HT-29 (cell line): ENCODE measurements at places on chromosomes 6 and 20. TPM values are rescaled to one million over a fixed set of nuclear protein-coding genes. Genes with fewer than 3 reads are reported as not detected.

Gene RALY
- 290 and 301 TPM in 2 replicates for total RNA-seq

DNA sequence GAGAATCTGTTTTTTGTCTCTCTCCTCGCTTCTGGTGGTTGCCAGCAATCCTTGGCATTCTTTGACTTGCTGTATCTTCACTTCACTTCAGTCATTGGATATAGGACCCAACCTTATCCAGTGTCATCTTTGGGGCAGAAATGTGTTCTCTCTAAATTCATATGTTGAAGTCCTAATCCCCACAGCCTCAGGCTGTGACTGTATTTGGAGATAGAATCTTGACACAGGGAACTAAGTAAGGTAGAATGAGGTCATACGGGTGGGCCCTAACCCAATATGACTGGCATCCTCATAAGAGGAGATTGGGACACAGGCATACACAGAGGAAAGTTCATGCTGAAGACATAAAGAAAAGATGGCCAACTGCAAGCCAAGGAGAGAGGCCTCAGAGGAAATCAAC lies 51.9 kb upstream of the TPD52L1 start:
- DNase-seq: no peak

Gene SLC26A8
- total RNA-seq: not detected in 2 replicates

Gene CDH26
- 0.13 and 0.51 TPM in 2 replicates for total RNA-seq

Gene CALHM6
- not detected in 2 replicates for total RNA-seq

Gene RSPH4A
- 0.31 TPM in 1 of 2 replicates, not detected in the other for total RNA-seq

Gene ENPP1
- 0.03 and 0.33 TPM in 2 replicates for total RNA-seq

Gene HLA-DQA1
- total RNA-seq: not detected in 2 replicates

DNA sequence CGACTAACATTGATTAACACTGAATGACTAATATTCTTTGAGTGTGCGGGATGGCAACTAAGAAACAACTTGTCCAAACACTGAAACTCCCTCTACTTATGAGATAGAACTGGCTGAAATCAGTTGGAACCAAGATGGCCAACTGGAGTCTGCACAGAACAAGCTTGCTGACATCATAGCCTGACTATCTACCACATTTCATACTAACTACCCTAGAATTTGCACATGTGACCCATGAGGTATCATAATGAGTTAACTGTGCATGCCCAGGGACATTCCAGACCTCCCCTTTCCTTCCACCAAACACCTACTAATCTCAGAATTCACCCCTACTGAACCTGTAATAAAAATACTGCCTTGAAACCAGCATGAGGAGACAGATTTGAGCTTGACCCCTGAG lies 43.2 kb downstream of the PHIP start:
- no peak for DNase-seq

- DNase-seq: no peak
Measured at GRCh38 chr6:158047127-158047518, 65.5 kb downstream of the SYNJ2 start.

DNA sequence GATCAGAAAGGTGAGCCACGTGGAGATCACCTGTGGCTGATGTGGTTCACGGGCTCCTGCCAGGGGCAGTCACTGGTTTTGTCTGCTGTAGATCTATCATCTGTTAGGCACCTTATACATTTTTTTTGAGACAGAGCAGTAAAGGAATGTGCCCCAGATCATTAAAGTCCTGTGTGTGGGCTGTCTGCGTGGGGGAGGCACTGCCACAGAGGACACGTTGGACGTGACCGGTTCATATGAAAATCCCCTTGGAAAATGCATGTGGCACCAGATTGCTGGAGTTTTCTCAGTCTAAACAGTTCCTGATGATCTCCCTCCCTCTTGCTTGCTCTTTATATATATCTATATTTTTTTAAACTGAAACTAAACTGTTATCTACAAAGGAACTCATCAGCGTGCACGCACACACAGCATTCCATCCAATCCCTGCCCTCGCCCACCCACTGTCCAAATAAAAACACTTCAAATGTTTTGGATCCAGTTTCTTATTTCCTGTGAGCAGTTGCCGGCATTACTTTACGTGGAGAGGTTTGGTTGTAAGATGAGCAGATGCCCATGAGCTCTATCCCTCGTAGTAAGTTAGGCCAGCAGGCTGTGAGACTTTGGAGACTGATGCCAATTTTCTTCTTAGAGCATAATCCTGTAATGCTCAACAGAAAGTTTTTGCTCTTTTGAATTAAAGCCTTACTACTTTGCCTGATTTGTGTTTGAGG lies 161.6 kb upstream of the EXOC2 start:
- peak; percentile 27 for DNase-seq

Gene LTB
- 0.13 TPM in 1 of 2 replicates, not detected in the other for total RNA-seq

Gene TSBP1
- total RNA-seq: not detected in 2 replicates

DNA sequence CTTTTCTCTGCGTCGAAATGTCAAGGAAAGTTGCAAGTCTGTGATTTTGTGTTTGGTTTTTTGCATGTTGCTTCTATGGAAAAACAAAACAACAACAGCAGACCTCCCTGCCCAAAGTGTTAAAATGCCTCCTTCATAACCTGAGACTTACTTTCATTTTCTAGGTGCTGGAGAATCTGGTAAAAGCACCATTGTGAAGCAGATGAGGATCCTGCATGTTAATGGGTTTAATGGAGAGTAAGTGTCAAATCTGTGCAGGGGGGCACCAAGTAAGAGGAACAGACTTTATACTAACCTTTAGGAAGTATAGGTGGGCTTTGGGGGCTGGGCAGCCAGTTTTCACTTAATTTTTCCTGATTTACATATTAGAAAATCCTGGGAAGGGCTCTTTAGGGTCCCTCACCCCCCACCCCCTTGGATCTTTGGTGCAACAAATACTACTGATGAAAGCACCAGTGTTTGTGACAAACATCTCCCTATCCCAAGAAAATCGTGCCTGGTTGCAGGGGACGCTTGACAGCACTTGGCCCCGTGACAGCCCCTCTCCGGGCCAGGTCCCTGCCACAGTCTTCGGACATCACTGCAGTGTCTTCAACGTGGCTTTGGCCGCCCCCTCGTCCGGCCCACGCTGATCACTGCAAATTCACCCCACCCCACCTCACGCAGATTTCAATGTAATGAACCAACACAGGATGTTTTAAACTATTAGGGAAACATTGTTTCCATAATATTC lies 43.1 kb downstream of the GNAS start:
- DNase-seq: no peak

GRCh38 chr6:67184405-67184804 lies 1450.7 kb upstream of the ADGRB3 start:
- DNase-seq: no peak

- no peak for DNase-seq
Measured at GRCh38 chr6:103177791-103178190, 1681.9 kb downstream of the HACE1 start.

Gene GPR63
- 0.13 TPM in 1 of 2 replicates, not detected in the other for total RNA-seq

GRCh38 chr20:61937146-61937962 lies 128.3 kb downstream of the TAF4 start:
- DNase-seq: no peak

DNA sequence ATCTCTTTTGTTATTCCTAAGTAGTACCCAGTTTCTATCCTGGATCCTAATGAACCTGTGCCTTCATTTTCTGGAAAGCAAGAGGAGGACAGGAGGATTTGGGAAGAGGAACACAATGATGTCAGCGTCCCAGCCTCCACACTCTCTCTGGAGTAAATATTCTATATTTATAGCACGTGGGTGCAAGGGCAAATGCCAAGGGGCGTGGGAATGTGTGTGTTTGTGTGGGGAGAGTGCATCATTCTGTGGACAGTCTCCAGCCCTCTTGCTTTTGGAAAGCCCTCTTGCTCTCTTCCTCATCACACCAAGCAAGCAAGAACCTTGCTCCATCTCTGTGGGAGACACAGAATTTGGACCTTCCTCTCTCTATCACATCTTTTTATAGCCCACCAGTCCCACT lies 103.2 kb upstream of the EMILIN3 start:
- DNase-seq: no peak

Gene OOEP
- not detected in 2 replicates for total RNA-seq

DNA sequence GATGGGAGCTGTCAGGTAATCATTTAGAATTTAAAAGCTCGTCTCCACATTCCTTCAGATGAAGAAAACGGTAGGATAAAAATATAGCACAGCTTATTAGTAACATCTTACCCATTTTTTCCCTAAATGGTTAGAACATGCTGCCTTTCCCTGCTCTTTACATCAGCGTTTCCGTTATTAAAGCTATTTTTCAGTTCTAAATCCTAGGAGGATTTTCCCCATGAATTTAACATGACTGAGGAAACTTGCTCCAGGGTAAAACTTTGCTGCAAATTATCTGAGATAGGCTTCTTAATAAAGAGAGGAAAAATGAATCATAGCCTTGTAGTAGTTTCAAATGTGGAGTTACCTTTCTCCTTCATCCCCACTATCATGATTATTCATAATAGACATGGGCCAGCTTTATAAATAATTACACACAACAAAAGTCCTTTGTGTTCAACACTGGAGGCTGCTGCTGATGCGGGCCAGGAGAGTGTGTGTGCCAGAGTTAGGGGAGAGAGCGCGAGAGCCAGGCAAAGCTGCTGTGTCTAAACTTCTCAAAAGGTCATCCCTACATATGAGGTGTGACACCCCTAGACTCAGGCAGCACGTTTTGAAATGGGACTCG lies 24.4 kb downstream of the MYLIP start:
- no peak for DNase-seq

DNA sequence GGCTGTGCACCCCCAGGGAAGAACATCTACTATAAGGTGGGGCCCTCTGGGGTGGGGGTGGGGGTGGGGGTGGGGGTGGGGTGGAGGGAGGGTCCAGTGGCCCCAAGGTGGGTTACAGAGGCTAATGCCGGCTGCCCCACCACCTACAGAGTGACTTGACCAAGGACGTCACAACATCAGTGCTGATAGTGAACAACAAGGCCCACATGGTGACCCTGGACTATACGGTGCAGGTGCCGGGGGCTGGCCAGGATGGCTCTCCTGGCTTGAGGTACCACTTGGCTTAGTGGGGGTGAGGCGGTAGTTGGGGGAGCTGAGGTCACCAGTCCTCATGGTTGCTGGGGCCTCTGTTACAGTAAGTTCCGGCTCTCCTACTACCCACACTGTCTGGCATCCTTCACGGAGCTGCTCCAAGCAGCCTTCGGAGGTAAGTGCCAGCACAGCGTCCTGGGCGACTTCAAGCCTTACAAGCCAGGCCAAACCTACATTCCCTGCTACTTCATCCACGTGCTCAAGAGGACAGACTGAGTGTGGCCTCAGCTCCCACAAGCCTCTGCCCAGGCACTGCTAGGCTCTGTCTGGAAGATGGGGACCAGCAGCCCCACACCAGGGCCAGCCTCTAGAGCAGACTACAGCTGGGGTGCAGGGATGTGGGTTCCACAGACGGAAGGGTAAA lies 2.8 kb downstream of the GNMT start:
- no peak for DNase-seq

Gene CHRNA4
- not detected in 2 replicates for total RNA-seq

GRCh38 chr6:21102201-21102600 lies 491.4 kb upstream of the SOX4 start:
- DNase-seq: peak; percentile 36

DNA sequence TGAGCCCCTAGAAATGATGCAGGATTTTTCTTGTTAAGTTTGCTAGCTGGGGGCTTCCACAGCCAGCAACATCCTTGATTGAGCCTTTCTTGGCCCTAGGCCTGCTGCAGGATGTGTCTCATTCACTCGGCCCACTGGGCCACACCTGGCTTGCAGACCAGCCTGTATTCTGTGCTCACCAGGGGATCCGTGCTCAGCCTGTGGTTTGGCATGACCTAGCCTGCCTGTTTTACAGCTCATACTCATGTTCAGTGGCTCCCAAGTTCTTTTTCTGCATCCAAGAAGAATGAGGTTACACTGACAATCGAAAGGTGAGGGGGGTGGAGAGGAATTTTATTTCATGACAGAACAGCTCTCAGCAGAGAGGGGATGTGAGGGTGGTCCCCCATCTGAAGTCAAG lies 263.4 kb downstream of the RIMS1 start:
- no peak for DNase-seq

DNA sequence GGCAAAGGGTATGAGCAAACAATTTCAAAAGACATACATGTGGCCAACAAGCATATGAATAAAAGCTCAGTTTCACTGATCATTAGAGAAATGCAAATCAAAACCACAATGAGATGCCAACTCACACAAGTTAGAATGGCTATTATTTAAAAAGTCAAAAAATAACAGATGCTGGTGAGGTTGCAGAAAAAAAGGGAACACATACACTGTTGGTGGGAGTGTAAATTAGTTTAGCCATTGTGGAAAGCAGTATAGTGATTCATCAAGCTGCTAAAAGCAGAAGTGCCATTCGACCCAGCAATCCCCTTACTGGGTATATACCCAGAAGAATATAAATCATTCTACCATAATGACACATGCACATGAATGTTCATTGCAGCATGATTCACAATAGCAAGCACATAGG lies 6.7 kb upstream of the KHDC1L start:
- DNase-seq: no peak

- DNase-seq: peak; percentile 79
Measured at GRCh38 chr6:45880159-45880558, 135.5 kb downstream of the CLIC5 start.

DNA sequence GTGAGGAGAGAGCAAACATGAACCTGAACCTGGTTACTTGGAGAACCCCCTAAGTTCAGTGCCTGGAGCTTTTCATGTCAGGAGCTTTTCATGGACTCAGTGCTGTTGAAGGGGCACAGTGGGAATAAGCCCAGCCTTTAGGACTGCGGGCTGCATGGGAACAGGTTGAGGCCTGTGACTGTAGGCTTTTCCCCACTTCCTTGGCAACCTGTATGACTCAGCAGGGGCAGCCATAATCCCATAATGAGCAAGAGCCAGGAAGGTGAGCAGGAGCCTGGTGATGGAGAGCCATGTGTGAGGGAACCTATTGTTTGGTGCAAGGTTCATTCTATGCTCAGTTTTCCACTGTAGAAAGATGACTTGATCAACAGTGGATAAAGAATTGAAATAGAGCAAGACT lies 23.4 kb downstream of the MEP1A start:
- no peak for DNase-seq

Gene PSORS1C1
- total RNA-seq: 1.1 and 1.2 TPM in 2 replicates

Gene SYNDIG1
- not detected in 2 replicates for total RNA-seq

Gene PARD6B
- total RNA-seq: 23.7 and 29.9 TPM in 2 replicates

DNA sequence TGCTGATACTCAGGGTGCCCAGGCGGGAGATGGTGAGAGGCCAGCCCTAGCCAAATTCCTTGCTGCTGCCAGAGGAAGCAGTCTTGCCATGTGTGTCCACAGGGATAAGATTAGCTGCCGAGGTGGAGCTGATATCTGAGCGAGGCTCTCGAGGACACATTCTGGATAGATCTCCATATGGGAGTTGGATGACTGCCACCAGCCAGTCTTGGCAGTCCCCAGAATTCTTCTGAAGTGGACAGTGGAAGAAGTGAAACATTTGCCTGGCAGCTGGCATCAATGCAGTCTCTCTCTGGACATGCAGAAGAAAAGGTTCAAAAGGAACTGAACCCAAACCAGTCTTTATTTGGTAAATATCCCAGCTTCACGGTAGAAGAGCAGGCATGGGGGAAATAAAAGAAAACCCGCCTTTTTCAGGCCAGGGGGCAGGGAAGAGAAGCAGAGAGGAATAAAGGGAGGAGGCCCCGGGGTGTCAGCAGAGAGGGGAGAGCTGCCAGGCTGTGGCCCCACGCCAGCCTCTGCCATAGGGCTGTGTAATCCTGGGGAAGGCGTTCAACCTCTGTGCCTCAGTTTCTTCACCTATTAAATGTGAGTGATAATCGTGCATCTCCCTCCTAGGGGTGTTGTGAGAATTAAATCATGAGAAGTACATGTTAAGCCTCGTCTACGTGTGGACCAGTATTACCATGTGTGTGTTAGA lies 3.7 kb upstream of the FUCA2 start:
- no peak for DNase-seq

GRCh38 chr20:33810259-33810658 lies 889 bp upstream of the CHMP4B start:
- DNase-seq: no peak
